ENCODE measurements at places on chromosomes 1 and 21.

GRCh38 chr21:36055551-36055950 is 4.8 kb downstream of the SETD4 start:
- DNase-seq, result no peak

DNA sequence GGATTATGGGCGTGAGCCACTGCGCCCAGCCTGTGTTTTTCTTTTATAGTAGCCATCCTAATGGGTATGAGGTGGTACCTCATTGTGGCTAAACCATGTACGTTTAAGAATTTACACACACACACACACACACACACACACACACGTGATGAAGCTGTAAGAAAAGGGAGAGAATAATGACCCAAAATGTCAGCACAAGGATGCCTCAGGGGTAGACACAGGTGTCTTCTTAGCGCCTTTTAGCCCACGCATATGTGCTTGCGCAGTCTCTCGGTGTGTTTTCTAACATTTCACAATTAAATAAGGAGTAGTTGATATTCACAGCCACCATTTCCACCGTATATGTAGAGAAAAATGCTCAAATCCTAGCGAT is 782 bp upstream of the PFKL start:
- DNase-seq, result no peak

- DNase-seq, result no peak
These were observed 11.5 kb downstream of the RCC2 start for GRCh38 chr1:17427696-17428660.

- no peak for DNase-seq
These were observed 25.3 kb downstream of the TMEM51 start for GRCh38 chr1:15178571-15179484.

- no peak for DNase-seq
These were observed 497 bp upstream of the IFNAR2 start for GRCh38 chr21:33229099-33229783.

DNA sequence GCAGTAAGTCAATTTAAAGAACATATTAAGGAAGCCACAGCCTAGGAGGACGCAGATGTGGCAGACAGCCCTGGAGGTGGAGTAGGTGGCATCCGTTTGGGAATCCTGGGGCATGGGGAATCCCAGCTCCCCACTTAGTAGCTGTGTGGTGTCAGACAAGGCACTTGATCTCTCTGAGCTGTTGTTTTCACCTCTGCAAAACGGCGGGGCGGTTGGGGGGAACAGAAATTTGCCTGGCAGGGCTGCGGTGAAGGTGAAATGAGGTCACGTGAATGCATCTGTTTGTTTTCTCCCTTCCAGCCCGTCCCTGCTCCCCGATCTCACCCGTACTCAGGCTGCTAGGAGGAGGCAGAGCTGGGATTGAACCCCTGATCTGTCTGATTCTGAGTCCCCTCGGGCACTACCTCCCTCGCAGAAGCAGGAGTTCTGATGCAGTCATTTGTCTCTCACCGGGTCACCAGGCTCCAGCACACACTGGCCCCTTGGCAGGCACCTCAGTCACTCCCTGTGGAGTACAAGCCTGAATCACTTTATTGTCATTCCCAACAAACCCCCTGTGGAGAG is 2.2 kb upstream of the LAPTM5 start:
- DNase-seq, result peak; percentile 80

DNA sequence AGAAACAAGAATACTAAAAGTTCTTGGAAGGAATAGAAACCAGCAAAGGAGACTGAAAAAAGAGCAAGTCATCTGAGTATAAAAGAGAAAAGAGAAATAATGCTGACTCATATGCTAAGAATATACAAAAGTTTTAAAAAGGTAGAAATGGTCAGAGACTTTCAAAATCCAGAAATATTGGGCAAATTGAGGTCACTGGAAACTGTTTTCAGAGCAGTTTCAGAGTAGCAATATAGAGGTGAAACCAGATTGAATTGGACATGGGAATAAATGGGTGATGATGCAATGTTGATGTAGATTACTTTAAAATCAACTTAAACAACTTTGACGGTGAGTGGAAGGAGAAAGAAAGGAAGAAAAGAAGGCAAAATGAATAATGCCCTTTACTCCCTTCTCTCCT is 1.8 kb upstream of the RPS6KC1 start:
- no peak for DNase-seq

DNA sequence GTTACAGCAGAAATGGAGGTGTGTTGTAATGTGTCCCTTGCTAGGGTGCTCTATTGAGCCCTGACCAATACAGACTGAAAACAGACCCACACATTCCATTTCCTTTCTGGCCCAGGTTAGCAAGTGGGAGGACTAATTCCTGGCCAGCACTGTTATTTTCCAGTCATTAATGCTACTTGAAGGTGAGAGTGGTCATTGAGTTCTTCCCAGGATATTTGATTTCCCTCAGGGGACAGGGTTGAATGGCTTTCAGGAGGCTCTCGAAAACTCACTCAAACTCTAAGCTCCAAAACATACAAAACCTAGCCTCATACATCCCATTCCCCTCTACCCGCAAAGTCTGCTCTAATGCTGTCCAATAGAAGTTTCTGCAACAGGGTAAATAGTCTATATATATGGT is 6.2 kb downstream of the LRRC52 start:
- DNase-seq, result no peak

DNA sequence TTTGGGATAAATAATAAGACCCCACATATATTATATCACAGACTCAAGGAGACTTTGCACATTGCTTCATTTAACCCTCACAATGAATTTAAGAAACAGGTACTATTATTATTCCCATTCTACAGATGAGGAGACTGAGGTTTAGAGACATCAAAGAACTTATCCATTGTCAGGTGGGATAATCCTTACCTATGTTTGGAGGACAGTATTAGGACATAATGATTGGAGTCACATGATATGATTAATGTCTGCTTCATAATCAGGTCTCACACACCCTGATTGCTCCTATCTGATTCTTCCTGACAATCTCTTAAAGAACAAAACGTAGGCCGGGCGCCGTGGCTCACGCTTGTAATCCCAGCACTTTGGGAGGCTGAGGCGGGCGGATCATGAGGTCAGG is 16.9 kb downstream of the IRF2BP2 start:
- no peak for DNase-seq

DNA sequence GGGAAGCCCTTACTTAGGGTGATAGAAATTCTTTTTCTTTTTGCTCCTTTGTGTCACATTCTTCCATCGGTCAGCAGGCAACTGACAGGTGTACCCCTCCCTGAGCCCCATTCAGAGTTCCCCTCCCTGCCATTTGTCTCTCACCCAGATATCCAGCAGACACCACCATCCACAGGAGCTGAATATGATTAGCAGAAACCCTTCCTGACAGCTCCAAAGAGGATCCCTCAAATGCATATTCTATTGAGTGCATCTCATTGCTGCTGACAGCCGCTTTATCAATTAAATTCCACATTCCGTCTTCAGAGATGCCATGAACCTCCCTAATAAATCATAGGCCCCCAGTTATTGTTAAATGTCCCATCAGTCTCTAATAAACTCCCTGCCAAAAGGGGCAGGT is 6.1 kb upstream of the DDX20 start:
- no peak for DNase-seq

- no peak for DNase-seq
These were observed 15.1 kb upstream of the FYB2 start for GRCh38 chr1:56834137-56834900.

DNA sequence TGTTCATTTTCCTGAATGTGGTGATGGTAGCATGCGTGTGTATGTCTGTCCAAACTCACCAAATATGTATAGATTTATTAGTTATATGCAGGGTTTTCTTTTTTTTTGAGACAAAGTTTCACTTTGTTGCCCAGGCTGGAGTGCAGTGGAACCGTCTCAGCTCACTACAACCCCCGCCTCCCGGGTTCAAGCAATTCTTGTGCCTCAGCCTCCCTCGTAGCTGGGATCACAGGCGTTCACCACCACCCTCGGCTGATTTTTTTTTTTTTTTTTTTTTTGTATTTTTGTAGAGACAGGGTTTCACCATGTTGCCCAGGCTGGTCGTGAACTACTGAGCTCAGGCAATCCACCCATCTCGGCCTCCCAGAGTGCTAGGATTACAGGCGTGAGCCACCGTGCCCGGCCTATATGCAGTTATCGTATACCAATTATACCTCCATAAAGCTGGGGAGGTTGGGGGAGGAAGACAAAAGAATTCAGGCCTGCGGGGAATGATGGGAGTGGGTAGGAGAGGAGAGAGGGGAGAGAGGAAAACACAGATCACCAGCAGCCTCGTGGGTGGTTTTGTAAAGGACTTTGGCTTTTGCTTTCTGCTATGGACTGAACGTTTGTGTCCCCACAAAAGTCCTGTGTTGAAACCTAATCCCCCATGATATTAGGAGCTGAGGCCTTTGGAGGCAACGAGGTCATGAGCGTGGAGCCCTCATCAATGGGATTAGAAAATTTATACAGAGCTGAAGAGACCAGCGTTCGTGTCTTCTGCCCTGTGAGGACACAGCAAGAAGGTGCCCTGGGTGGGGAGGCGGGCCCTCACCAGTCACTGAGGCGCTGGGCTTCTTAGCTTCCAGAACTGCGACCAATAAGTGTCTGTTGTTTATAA is 4.4 kb upstream of the HNRNPU start:
- DNase-seq, result no peak

DNA sequence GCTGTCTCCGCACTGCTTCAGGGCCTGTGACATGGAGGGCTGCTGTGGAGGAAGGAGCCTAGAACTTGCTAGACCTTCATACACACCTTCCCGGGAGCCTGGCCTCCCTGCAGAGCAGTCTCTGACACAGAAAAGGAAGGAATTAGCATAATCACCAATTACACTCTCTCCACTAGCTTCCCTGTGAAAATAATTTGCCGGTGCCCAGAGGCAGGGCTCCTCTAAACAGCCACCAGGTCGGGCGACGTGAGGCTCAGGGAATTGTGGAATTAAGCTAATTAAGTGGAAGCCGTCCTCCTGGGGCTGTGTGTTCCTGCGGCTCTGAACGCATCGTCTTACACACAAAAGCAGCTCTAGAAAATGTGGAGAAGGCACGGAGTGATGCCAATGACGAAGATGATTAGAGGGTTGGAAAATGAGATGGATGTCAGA is 82.6 kb downstream of the NENF start:
- DNase-seq, result no peak

DNA sequence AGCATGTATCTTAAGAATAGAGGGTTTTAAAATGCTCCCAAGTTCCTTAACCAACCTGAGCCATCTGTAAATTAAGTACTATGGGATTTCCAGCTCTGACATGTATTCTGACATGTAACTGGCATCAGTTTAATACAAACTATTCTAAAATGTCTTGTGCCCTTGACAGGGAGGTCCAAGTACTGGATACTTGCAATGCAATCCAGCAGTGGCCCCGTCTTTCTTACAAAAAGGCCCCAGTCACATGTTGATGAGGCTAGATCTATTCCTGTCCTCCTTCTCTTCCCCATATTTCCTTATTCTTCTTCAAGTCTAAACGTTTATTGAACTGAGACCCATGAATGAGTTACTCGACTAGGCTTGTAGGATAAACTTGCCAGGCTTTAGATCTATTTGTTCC is 46.4 kb downstream of the MRPL39 start:
- no peak for DNase-seq

- DNase-seq, result no peak
These were observed 25.6 kb downstream of the IL23R start for GRCh38 chr1:67191668-67192520.

- peak; percentile 59 for DNase-seq
These were observed 62.4 kb upstream of the USP24 start for GRCh38 chr1:55277377-55278130.

DNA sequence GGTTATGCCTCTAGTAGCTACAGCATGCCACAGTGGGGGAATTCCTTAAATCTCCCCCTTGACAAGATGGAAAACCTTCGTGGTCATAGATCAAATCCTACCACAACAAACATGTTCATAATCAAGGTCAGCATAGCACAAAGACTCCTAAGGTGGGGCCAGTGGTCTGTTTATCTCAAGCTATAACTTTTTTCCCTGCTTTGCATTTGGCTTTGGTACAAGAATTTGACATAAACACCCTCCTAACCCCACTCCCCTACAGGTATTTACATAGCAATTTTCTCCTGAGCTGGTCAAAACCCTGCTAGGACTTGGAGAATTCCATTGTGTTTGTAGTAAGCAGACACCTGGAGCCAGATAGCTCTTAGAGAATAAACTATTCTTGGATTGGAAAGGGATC is 58.5 kb downstream of the HIVEP3 start:
- DNase-seq, result no peak

GRCh38 chr1:208233546-208233945 is 10.6 kb downstream of the PLXNA2 start:
- no peak for DNase-seq

- no peak for DNase-seq
These were observed 65.5 kb upstream of the BACH1 start for GRCh38 chr21:29233256-29233546.

DNA sequence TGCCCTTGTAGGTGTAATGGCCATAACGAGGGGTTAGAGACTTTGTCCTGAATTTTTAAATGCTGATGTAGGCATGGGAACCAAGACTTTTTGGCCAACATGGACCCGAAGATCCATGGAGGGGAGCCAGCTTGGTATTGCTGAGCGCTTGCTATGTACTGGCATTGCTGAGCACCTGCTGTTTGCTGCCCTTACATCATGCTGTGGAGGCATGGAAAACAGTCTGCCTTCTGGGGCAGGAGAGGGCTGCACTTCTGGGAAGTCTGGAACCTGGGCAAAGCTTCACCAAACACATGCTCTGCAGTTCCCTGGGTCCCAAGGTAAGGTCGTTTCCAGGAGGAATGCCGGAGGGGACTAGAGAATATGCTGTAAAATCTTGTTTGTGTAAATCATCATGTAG is 86.3 kb upstream of the CNIH3 start:
- DNase-seq, result no peak

GRCh38 chr1:41365772-41366454 is 4.7 kb downstream of the FOXO6 start:
- DNase-seq, result no peak

DNA sequence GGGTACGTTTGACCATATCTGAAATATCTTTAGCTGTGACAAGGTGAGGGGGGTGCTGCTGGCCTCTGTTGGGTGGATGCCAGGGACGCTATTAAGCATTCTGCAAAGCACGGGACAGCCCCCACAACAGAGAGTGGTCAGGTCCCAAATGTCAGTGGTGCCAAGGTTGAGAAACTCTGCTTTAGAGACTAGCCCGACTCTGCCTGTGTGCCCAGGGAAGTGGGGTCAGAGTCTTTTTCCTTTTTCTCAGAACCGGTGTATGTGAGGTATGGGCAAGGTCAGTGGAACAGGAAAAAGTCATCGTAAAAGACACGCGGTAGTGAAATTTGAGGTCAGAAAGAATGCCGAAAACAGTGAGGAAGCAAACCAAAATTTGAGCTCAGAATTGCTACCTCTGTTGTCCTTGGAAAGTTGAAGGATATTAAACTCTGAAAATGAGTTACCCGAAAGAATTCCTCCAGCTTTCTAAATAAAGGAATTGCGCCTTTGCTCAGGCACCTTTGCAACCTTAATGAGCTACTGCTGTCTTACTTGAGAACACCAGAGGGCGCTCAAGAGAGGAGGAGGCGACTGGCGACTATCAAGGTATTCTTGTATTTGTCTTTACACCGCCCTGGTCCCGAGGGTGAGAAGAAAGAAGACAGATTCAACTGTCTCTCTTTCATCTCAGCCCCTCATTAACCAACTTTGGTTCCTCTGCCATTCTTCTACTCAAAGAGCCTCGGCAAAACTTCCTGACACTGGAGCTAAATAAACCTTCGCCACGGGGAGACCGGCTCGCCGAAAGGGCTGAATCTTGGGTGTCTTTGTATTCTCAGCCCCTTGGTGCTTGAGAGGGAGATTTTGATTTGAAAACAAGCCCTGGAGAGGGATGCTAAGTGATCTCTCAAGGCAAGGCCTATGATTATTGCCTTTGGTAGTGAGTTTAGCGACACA is 85.4 kb upstream of the OLIG2 start:
- peak; percentile 18 for DNase-seq

GRCh38 chr1:32774464-32774808 is 42.7 kb downstream of the YARS1 start:
- no peak for DNase-seq

- DNase-seq, result no peak
These were observed 257.8 kb downstream of the NPHP4 start for GRCh38 chr1:5734414-5734813.
